ENCODE measurements at places on chromosomes 1 and 21.

DNA sequence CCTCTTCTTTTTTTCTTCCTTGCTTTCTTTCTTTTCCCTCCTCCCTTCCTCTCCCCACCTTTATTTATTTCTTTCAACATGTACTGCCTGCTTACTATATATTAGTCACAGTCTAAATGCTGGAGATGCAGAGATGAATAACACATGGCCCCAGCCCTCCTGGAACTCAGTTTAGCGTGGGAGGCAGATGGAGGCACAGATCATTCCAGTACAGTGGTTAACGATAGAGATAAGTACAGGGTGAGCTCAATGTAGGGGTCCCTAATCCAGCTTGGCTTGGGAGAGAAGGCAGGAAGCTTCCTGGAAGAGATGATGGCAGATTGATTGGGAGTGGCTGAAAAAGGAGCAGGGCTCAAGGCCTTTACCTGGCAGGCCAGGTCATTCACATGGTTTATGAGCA lies 55.6 kb upstream of the PPP2R5A start:
- no peak for DNase-seq

DNA sequence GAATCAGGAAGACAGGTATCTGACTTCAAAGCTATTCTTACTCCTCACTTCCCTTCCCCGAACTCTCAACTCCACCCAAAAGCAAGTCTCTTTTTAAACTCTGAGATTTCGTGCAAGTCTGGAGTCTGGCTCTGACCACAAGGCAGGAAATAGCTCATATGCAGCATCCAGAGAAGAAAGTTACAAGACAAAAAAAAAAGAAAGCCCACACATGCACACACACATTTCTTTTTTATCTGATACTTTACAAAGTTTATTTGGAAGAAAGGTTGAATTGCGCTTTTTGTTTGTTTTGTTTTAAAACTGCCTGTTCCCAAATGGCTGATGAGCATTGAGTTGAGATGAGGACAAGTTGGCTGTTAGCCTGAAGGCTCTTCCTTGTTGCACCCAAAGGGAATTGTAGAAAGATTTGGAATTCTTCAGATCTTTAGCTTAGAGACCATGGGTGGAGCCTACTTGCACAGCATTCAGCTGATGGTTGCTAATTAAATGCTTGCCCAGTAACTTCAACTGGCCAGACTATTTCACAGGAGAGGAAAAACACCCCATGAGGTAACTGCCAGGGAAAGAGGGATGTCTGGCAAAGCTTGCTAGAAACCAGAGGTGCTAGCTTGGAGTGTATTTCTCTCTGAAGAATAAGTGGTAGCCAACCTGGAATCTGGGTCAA lies 490.3 kb downstream of the TTLL7 start:
- peak; percentile 39 for DNase-seq

DNA sequence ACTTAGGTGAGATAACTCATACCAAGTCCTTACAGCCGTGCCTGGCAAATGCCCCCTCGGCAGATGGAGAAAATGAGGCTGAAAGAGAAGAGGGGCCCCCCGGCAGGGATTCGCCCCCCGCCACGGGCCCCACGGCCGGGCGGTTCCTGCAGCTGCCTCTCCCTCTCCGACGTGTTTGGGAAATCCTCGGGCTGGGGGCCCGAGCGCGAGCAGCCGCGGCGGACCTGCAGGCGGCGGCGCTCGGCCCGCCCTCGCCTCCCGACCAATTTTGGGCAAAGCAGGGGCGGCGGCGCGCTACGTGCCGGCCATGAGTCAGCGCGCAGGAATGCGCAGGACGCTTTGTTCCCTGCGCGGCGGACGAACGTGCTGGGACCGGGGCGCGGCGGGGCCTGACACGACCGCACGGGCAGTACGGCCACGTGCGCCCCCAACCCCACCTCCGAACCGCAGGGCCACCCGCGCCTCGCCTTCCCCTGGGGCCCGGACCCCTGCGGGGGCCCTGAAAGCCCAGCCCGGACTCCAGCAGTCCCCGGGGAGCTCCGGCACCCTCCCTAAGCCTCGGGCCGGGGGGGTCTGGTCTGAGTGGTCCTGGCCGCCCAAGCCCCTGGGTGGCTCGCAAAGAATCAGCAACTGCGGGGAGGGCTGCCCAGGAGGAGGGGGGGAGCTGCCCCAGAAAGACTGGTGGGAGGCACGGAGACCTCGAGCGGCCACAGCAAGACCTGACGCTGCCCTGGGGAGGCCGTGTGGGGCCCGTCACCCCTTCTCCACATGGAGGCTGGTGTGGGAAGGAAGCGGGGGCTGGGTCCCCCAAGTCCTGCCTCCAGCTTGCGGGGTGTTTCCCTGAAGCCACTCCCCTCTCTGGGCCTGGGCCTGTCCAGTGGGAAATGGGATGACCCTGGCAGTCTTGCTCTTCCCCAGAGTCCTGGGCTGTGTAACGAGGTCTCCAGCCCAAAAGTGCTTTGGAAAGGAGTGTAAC lies 11.9 kb upstream of the EDN2 start:
- no peak for DNase-seq

DNA sequence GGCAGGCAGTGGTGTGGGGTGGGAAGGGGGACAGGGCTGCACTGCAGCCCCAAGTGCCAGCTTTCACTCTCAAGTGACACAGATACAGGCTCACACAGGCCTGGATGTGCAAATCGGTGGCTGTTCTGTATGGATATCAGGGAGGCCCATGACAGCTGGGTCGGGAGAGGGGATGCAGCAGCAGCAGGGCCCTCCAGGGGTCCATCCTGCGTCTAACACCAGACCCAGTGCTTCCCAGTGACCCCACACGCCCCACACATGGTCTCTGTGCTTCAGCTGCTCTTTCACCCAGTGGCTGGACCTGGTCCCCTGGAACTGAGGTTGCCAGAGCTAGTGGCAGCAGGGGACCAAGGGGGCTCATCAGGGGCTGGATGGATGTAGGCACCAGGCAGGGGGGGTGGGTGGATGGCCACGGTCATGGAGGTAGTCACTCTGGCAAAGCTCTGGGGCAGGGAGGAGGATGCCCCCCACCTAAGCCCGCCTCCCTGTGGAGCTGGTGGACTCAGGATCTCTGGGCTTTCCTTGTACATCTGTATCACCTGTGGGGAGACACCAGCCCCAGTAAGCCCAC lies 13.9 kb downstream of the BTBD19 start:
- DNase-seq: no peak

GRCh38 chr1:11781297-11781696 lies 19.3 kb downstream of the C1orf167 start:
- no peak for DNase-seq

DNA sequence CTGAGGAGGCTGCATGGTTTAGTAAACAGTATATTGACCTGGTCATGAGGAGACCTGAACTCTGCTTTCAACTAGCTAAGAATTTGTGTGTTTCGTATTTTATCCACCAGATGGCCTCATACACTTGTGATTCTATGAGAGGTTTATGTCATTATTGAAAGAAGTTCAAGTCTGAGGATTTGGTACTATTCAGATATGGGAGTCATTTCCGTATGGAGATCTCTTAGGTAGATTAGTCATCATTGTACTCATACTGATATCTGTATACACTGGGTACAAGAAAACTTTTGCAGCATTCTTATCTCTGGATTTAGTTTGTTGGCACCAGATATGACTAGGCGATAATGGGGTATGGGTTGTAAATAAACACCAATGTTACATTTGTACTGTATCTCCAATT lies 26.6 kb downstream of the ATF6 start:
- DNase-seq: peak; percentile 14

DNA sequence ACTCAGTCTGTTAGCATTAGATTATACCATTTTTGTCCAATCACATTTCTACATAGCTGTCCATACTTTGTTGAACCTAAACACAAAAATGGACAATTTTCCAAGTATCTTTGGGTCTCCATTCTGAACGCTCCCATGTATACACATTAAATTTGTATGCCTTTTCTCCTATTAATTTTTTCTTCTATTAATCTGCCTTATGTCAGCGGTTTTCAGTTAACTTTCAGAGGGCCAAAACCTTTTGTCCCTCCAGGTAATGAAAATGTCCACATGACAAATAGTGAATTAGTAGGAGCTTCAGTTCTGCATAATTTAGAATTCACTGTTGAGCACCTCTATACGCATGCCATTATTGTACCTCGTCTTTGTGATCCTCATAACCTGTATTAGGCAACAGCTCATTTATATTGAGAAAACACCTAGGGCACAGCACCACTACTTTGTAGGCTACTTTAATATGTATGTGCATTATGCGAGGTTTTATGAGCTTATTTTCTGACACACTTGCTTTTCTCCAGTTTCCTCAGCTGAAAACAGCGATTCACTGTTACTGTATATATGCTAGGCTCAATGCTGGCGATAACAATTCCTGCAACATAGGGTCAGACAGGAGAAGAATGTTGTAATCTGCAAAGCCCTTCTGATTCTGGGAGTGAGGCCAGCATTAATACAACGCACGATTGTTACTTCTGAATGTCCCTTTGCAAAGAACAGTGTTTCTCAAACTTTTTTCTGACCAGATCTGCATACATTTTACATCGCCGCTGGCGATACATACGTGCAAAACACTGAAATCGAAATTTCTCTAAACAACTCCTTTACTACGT lies 1.1 kb upstream of the ABCD3 start:
- peak; percentile 36 for DNase-seq

DNA sequence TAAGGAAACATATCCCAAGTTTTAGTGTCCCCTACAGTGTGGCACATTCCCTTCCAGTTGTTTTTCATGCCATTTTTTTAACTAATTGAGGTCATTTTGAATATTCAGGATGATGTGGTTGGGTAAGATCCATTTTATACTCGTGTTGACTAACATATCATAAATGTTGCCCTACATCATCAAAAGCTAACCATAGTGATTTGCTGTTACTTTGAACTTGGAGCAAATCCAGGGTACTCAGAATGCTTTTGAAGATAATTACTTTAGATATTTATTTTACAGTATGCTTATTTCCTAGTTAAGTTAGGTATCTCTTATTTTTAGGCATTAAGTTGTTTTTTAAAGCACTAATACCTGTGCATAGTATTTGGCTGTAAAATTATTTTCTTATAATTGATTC lies 57.8 kb downstream of the DYRK1A start:
- DNase-seq: no peak

Data from left renal pelvis (tissue), 4 donors.